ENCODE measurements at places on chromosomes 6 and 20.

DNA sequence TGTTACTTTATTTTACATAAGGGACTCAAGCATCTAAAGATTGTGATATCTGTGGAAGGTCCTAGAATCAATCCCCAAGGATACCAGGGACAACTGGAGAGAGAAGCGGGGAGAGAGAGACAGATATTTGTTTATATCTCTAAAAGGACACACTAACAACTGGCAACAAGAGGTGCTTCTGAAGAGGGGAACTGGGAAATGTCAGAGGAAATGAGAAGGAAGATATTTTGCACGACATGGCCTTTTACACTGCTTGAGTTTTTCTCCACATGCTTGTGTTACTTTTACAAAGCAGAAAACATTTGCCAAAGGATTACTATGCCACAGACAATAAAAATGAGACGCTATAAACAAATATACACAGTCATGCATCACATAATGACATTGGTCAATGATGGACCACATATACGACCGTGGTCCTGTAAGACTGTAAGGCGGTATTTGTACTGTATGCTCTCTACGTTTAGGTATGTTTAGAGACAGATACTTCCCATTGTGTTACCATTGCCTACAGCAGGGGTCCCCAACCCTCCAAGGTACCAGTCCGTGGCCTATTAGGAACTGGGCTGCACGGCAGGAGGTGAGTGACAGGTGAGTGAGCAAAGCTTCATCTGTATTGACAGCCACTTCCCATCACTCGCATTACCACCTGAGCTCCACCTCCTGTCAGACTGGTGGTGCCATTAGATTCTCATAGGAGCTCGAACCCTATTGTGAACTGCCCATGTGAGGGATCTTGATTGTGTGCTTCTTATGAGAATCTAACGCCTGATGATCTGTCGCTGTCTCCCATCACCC lies 64.6 kb upstream of the PTPN1 start:
- DNase-seq: no peak

DNA sequence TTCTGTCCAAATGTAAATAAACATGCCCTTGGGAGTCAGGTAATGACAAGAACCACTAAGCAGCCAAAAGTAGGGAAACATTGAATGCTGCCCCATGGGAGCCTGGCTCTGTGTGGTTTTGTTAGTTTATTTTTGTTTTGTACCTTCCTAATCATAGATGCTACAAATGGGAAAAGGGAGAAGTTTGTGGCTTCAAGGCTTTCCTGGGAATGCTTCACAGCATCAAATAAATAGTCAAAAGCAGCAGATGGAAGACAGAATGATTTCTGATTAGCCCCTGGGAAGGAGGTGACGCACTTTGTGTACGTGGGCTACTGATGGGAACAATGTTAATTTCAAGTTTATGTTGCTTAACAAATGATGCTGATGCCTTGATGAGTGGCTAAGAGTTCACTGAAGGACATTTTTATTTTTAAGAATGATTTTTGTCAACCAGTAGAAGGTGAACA lies 532.7 kb downstream of the BCKDHB start:
- no peak for DNase-seq

DNA sequence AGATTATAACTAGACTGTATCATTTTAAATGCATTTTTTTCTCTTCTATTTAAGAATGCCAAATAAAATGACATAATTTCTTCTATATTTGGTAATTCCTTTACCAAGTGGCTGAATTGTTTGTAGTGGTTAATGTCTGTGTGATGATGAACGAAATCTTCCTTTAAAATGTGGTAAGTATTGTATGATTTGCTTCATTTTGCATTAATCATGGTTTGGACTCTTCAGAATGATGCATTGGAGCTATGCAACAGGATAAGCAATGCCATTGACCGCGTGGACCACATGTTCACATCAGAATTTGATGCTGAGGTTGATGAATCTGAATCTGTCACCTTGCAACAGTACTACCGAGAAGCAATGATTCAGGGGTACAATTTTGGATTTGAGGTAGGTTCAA lies 99.6 kb downstream of the MAP3K4 start:
- no peak for DNase-seq

GRCh38 chr6:15404685-15404980 lies 158.8 kb downstream of the JARID2 start:
- DNase-seq: no peak

- no peak for DNase-seq
Observed at GRCh38 chr6:98308564-98308963, 525.8 kb upstream of the POU3F2 start.

DNA sequence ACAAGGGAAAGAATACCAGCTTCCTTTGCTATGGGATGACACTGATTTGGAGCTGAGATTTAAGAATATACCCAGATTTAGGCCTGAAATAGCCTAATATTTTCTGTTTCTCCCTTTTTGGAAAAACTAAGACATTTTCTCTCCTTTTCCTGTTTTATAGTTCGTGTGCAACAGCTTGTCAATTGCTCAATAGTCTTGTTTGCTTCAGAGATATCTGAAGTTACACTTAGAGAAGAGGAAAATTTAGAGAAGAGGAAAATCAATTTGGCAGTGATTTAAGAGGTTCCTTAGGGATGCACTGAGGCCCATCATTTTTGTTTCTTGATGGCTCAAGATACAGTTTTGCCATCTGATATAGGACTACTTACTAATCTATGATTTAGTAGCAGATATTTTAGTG lies 398.6 kb downstream of the RFPL4B start:
- DNase-seq: no peak

GRCh38 chr6:142485256-142485655 lies 183.4 kb downstream of the ADGRG6 start:
- no peak for DNase-seq

DNA sequence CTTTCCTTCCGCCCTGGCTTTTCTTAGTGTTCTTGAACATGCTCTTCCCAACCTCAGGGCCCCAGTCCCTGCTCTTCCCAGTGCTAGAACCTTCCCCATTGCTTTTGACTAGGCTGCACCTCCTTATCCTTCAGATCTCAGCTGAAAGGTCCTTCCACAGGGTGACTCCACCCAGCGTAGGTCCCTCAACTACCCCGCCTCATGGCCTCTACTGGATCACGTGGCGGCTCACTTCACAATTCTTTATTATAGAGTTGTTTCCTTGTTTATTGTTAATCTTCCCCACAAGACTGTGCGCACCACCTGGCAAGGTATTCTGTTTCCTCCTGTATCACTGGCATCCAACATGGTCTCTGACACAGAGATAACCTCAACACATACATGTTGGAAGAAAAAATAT lies 31.2 kb downstream of the TTLL9 start:
- DNase-seq: no peak

- no peak for DNase-seq
Observed at GRCh38 chr6:118748311-118749062, 97.1 kb upstream of the CEP85L start.

- no peak for DNase-seq
Observed at GRCh38 chr6:10405513-10405900, 9.4 kb downstream of the TFAP2A start.

DNA sequence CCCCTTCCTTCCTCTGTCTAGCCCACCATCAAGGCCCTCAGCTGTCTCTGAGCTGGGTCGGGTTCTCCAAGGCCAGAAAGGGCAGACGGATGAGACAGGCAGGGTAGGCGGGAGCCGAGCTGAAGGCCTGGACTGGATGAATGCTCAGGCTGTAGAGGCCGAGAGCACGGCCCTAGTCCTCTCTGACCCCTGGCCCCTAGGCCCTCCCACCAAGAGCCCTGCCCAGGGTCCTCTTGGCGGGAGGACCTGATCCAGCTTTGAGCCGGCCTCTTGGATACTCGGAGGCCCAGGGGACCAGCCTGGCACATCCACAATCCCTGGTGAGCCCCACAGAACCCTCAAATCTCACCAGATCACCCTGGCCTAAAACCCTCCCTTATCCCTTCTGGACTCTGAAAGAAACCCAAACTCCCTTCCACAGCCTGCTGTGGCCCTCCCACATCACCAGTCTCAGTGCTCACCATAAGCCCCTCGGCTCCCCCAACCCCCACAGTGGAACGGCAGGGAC lies 8.2 kb downstream of the ADISSP start:
- DNase-seq: no peak

DNA sequence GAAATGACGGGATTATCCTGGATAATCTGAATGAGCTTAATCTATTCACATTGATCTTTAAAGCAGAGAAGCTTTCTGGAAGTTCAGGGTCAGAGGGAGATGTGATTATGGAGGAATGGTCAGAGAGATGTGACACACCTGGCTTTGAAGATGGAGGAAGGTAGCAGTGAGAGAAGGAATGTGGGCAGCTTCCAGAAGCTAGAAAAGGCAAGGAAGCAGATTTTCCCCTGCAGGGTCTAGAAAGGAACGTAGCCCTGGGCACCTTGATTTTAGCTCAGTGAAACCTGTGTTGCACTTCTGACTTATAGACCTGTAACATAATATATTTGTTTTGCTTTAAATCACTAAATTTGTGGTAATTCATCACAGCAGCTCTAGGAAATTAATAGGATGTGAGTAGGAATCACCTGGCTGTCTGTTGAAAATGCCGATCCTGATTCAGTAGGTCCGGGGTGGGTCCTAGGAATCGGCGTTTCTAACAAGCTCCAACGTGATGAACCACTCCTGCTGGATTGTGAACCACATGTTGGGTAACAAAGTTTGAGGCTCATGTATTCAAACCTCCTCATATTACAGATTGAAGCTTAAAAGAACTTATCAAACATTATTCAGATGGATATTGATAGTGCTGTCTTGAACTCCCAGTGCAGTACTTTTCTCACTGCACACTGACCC lies 157.0 kb downstream of the GJA1 start:
- no peak for DNase-seq

- DNase-seq: no peak
Observed at GRCh38 chr6:17904491-17905120, 82.8 kb downstream of the KIF13A start.

GRCh38 chr20:34570859-34571306 lies 12.4 kb downstream of the MAP1LC3A start:
- DNase-seq: no peak

- no peak for DNase-seq
Observed at GRCh38 chr6:72322771-72323170, 299.1 kb upstream of the KCNQ5 start.

GRCh38 chr6:126820634-126821033 lies 297.8 kb upstream of the RSPO3 start:
- DNase-seq: no peak

DNA sequence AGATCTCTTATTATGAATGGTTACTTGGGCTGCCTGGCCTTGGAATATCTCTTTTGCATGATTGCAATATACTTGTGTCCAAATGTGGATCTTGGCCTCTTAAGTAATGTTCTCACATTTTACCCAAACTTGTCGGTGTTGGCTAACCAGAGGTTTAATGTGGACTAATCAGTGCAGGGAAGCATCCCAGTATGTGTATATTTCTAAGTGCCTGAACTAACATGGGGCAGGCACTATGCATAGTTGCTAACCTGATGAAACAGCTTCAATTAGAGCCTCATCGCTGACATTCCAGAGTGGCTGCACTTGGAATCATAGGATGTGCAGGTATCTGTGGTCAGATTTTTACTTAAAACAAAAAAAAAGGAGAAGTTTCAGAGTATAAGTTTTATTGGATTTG lies 160.0 kb downstream of the PDE7B start:
- no peak for DNase-seq

GRCh38 chr6:7561153-7561964 lies 19.9 kb downstream of the DSP start:
- no peak for DNase-seq

DNA sequence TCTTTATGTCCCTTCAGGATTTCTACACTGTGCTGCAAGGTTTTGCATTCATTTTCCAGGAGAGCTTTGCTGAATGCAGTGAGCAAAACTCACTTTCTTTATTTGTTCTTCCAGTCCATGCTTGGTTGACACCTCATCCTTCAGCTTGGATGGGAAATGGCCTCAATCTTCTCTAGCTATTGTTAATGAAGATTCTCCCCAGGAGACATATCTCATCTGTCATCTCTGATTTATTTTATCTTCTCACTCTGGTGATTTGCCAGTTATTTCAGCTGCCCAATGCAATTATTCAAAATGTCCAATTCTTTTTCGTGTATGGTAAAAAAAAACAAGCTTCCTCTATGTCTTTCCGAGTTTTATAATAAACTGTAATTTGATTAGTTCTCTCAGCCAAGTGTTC lies 77.9 kb upstream of the PAK5 start:
- no peak for DNase-seq

DNA sequence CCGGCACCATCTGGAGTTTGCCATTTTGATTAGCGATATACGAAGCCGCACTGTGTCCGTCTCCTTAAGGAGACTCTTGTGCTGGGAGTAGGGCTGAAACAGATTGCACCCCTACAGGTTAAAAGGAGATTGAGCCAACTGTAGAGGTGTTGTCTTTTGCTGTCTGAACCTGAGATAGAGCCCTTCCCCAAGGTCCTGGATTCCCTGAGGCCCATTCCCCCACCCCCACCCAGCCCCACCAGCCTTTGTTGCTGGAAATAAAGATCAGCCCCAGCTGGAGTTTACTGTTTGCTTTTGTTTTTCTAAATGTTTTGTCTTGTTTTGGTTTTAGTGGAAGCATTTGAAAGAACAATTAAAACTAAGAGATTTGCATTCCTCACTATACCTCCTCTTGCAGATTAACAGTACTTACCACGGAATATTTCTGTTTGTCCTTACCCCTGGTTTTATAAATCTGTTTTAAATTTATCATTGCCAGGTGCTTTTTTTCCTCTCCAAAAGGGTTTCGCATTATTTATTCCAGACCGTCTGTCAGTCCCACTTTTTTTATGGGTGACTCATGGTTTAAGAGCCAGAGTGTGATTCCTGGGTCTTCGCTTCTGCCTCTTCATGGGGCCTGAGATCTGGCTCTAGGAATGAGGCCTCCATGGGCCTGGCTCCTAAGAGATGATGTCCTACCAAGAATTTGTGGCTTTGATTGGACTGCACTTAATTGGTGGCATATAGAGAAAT lies 169.2 kb downstream of the DTNBP1 start:
- no peak for DNase-seq

DNA sequence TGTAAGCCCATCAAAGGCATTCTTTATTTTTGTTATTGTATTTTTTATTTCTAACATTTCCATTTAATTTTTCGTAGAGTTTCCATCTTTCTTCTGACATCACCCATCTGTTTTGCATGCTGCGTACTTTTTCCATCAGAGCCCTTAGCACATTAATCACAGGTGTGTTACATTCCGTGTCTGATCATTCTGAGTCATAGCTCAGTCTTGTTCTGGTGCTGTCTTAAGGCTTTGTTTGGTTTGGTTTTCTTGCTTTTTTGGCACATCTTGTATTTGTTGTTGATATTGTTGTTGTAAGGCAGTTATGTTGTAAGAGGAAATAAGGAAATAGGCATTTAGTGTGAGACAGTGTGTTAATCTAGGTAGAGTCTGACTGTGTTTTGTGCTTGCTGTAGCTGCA lies 214.6 kb upstream of the CDH4 start:
- no peak for DNase-seq

- no peak for DNase-seq
Observed at GRCh38 chr6:21392177-21392576, 201.4 kb upstream of the SOX4 start.

- no peak for DNase-seq
Observed at GRCh38 chr6:3749977-3750316, 1.6 kb downstream of the PXDC1 start.

GRCh38 chr6:33075568-33076405 lies at the start of gene HLA-DPB1:
TSS of gene HLA-DPB1 (plus strand) at chr6:33075990. CDS start at chr6:33076042, 52 bp downstream.
- DNase-seq: peak; percentile 90

- DNase-seq: no peak
Observed at GRCh38 chr6:160063771-160064413, 57.7 kb upstream of the SLC22A1 start.
